ENCODE measurements at places on chromosomes 6 and 20.

- DNase-seq = no peak
Measured at GRCh38 chr20:24148372-24148771, 159.8 kb upstream of the GGTLC1 start.

GRCh38 chr20:62120990-62121775, 1.1 kb upstream of the LSM14B start:
- DNase-seq = no peak

- DNase-seq = no peak
Measured at GRCh38 chr6:110357664-110358552, at the start of gene METTL24. TSS of gene METTL24 (minus strand) at chr6:110358349. CDS start at chr6:110358272, 77 bp downstream.

DNA sequence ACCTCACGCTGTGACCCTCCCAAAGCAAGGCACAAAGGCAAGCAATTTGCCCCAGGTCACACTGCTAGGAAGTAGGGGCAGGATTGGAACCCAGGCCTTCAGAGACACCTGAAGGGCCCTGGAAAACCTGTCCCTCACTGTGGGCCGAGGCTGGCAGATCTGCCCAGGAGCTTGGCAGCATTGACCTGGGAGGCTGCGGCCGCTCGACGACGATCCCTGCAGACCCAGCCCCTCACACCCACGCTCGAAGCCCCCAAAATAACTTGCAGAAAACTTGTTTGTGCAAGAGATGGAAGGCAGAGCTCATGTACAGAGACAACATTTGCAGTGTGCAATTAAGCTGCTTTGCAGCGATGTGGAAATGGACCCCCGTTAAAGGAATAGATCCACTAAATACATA, 251.4 kb downstream of the TAF4 start:
- no peak for DNase-seq

DNA sequence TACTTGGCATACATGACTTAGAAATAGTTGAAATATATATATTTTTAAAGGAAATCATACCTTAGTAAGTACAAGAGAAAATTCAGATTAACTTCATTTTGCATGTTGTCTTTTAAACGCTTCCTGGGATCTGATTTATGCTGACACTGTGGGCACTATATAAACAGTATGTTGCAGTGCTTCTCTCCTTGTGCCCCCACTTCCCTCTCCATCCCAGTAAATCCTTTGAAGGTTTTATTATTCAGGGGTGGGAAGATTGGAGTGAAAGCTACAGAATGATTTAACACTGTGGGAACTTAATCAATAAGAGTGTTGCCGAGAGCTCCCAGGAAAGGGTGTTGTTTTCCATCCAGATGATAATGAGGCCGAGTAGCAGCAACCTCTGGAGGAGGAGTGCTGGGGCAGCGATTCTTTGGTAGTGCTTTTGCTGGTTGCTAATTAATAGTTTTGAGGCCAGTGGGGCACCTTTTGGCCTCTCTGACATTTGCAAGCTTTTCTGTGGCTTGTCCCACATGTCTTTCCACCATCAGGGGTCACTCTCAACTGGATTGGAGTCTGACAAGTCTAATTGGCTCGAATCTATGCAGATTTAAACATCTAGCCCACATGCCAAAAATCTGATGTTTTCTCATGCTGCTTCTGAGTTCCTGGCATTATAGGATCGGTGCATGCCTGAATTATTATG, 183.0 kb upstream of the MMS22L start:
- no peak for DNase-seq

GRCh38 chr6:4608361-4609115, 167.7 kb upstream of the CDYL start:
- DNase-seq = no peak

DNA sequence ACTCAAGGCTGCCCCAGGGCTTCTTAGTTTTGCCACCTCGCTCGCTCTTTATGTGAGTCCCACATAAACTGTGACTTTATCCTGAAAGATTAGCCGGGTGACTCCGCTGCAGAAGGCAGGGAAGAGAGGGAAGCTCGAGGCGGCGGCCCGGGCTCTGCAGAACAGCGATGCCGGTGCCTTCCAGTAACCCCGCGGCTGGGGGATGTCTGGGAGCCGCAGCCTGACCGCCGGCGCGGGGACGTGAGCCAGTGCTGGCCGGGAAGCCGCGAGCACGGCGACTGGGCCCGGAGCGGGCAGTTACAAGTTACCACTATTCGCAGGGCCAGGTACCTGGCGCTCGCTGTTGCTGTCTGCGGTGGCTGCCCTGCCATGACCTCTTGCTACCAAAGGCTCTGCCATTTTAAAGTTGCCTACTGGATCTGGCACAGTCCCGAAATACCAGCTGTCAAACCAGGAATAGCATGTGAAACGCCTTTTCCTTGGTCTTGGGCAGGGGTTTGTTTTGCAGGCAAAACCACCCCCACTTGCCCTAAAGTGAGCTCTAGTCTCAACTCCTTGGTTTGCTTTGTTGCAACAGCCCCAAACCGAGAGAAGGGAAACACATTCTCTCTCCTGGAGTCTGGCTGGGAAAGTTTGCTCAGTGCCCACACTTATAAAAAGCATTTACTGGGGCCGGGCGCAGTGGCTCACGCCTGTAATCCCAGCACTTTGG, 124.0 kb upstream of the SLC2A12 start:
- DNase-seq = no peak

DNA sequence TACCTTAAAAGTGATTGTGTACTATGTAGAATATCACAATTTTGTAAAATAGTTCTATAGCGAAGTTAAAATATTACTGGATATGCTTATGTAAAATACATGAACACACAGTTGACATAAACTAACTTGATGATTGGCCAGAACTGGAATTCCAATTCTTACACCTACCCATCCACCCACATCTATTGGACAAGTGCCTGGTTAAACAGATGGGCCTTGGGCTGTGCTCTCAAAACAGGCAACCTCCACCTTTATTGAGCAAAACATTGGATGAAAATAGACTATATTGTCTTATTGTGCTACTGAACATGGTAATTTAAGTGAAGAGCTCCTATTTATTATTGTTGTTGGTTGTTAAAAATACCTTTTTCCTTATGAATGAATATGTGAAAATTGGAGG, 154.0 kb upstream of the FLRT3 start:
- no peak for DNase-seq

GRCh38 chr6:63795006-63795405, 159.4 kb downstream of the PHF3 start:
- DNase-seq = no peak

GRCh38 chr20:40760399-40760798, 71.4 kb upstream of the MAFB start:
- no peak for DNase-seq

DNA sequence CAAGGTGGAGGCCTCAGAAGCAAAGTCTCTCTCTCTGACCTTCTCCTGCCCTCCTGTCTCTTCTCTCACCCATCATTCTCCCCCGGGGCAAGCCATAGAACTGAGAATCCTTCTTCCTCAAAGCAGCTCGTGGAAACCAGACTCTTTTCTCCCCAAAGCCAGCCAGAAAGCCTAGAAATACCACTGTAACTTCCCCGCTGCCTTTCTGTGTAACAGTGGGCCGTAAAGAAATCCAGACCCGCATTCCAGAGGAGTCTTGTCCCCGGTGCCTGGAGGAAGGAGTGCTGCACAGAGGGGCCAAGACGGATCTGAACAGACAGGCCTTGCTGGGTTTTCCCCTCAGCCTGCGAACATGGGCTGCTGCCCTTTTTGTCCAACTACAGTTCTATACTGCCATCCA, 977 bp upstream of the SLC22A2 start:
- no peak for DNase-seq

DNA sequence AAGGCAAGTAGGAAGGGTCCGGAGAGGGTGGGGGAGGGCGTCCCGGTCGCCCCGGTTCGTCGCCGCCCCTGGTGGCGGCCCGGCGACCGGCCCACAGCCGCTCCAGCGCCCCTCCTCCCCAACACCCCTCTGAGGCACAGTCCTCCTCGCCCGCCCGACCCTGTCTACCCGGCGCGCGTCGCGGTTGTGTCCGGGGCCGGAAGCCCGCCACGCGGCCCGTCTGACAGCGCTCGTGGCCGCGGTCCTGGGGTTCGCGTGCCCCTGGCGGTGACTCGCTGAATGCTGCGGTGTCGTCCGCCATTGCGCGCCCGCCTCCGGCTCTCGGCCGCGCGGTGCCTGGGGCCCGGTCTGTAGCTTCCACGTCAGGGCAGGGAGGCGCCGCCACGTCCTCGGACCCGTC, 335.3 kb upstream of the DEFB115 start:
- DNase-seq = no peak

- peak; percentile 31 for DNase-seq
Measured at GRCh38 chr6:39887692-39888450, 46.4 kb downstream of the MOCS1 start.

DNA sequence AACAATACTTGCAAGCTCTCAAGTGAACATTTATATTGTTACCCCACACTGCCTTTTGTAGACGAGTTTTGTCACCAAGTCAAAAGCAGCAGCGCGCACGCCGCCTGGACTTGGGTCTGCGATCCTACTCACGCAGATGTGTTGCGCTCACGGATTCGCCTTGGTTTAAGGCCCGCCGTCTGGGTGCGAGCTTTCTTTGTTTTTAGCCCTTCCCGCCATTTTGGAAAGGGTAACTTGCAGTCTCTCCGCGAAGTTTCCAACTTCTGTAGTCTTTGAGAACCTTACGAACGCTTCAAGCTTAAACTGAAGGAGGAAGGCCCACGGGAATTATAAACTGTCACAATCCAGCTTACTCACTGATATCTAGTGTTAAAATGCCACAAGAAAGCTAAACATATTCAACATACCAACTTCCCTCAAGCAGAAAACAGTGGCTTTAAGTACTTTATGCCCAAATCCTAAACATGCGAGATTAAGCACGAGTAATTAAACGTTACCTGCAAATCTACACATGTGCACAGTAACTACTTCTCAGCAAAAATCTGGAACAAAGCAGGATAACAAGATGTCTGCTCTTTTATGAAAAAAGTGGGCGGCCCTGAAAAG, 80.4 kb upstream of the BTN3A2 start:
- peak; percentile 81 for DNase-seq

- no peak for DNase-seq
Measured at GRCh38 chr6:37311741-37312473, 41.9 kb upstream of the RNF8 start.

GRCh38 chr20:57261457-57262251, 4.8 kb downstream of the BMP7 start:
- DNase-seq = peak; percentile 71

- peak; percentile 97 for DNase-seq
Measured at GRCh38 chr6:150537893-150538292, 61.8 kb upstream of the PLEKHG1 start.

GRCh38 chr6:81031416-81031815, 721.1 kb downstream of the TENT5A start:
- no peak for DNase-seq

DNA sequence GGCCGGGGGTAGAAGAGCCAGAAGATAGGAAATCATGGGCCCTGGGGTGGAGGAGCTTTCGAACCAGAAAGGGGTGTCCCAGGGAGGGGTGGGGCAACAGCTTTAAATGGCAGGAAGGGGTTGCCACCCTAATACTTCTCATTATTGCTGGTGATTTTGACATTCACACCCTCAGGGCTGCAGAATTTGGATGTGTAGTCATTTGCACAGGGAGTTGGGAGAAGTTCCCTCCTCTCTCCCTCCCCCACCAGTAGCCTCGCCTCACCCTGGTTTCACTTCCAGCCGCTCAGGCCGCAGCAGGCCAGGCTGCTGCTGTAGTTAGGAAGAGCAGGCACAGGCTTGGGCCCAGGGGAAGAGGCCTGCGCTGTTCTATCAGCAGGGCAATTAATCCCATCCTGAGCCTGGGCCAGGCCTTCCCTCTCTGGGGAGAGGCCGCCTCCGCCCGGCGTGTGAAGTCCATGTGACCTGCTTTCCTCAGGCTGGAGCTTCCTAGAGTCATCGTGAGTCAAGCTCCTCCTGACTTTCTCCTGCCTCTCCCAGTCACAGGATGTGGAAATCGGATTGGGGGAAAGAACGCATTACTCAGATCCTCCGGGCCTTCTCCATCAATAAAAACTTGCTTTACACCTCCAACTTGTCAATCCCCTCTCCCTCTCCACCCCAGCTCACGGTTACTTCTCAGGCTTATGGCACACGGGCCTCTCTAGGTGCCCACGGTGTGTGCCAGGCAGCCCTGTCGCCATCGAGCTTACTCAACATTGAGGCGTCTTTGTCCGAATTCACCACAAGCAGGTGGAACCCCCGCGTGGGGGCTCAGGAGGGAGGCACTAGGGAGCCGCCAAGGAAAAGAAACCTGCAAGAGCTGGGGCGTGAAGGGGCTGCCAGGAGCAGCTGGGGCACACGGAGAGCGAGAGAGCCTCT, 7.8 kb downstream of the ADTRP start:
- peak; percentile 62 for DNase-seq

GRCh38 chr6:66848244-66848953, 1141.4 kb upstream of the EYS start:
- no peak for DNase-seq

DNA sequence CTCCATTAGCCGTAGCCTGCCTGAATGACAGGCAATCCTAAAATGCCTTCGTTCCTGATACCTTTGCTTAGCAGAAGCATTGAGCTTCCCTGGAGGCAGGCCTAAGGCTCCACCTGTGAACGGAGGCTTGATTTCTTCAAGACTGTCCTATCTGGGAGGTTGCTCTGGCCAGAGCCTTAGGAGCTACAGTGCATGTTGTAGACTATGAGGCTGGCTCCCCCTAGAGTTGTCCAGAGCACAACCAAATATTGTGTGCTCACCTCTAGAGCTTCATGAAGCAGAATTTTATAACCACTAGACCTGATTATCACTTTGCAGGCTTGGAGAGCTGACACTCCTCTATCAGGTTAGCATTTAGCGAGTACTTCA, 217.8 kb downstream of the MAFB start:
- no peak for DNase-seq

DNA sequence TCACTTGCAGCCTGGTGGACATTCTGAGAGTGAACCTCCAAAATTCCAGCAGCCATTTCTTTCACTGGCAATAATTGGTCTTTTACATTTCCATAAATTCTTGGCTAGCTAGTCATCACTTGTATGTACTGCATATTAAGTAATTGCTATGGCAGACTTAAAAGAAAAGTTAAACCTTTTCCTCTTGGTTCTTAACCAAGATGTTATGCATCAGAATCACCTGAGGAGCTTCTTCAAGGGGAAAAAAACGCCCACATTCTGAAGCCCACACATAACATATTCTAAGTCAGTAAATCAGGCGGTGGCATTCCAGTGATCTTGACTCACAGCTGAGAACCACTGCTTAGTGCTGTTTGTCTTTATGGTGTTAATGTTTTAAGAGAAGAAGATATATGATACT, 37.0 kb downstream of the CDC40 start:
- no peak for DNase-seq

DNA sequence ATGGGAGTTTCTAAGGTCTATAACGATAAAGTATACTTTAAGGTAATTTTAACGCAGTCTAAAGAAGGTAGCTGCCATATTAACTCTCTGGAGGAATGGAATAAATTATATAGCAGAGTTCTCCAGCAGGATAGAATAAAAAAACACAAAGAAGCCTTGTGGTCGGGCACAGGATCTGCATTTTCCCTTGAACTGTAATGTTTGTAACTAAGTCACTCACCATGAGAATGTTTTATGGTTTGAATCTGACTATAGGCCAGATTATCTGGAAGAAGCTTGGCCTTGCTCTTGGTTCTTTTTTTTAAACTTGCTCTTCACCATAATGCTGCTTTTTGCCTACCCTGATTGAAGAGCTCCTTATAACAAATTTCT, 238.8 kb upstream of the NOX3 start:
- no peak for DNase-seq

Data from skin of body (tissue), 3 donors.